ENCODE measurements at places on chromosomes 11 and 22.

DNA sequence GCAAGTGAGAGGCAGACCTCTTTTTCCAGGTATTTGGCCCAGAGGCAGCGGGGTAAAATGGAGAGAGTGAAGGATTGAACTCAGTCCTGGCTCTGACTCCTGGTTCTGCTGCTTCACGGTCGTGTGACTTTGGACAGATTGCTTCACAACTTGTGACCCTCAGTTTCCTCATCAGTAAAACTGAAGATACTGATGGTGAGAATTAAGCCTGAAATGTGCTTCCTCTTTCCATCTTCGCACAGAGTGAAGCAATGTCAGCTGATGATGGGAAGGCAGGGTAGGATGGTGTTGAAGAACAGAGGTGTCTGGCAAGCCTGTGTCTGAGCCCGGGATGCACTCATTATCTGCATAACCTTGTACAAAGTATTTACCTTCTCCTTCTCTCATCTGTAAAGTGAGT lies 59.0 kb downstream of the UBASH3B start:
- no peak for DNase-seq

- peak; percentile 36 for DNase-seq
Measured at GRCh38 chr11:110198031-110198729, 98.2 kb downstream of the RDX start.

- no peak for DNase-seq
Measured at GRCh38 chr11:61586792-61587430, 6.0 kb upstream of the SYT7 start.

GRCh38 chr11:69966910-69967483 lies 111.1 kb upstream of the ANO1 start:
- no peak for DNase-seq

GRCh38 chr22:17578136-17578754 lies 14.9 kb downstream of the SLC25A18 start:
- DNase-seq = peak; percentile 80

- DNase-seq = no peak
Measured at GRCh38 chr11:6334806-6335205, 14.5 kb upstream of the CAVIN3 start.

DNA sequence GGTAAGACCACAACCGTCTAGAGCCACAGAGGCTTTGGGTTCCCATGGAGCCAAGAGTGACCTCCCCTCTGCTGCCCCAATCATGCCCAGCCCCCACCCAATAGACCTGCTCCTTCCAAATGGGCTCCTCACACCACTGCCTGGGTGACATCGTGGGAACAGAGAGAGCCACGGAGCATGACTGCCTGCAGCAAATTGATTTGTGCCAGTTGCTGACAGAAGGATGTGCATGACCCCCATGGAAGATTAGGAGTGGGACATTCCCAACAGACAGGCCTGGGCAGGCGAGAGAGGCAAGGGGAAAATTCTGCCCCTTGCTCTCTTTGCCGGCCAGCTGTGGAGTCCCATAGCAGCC lies 88.5 kb downstream of the TENM4 start:
- no peak for DNase-seq

- DNase-seq = no peak
Measured at GRCh38 chr22:18965526-18966421, 29.7 kb upstream of the PRODH start.

GRCh38 chr11:20113149-20113438 lies 47.2 kb downstream of the DBX1 start:
- no peak for DNase-seq

All from lower leg skin (tissue), 4 donors.